Kidney epithelial cell (primary cell): ENCODE measurements at places on chromosomes 2 and 18.

GRCh38 chr2:43379494-43379893 is 153.1 kb upstream of the ZFP36L2 start:
- no peak for DNase-seq

DNA sequence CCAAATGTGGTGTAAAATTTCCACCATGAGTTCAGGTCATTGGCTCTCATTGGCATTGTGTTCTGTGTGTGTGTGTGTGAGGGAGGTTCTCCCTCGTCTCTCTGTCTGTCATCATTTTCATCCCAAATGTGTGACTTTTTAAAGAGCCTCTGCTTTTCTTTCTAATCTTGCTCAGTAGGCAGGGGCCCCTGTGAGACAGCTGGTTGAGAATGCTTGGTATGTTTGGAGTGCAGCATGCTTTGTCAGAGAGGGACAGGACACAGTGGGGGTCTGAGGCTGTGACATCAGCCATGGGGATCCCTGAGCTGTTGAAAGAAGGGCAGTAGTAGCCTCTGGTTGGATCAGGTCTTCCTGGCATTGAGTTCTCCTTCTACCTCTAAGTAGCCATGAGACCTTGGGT is 10.6 kb downstream of the PTPRM start:
- DNase-seq: peak; percentile 50

DNA sequence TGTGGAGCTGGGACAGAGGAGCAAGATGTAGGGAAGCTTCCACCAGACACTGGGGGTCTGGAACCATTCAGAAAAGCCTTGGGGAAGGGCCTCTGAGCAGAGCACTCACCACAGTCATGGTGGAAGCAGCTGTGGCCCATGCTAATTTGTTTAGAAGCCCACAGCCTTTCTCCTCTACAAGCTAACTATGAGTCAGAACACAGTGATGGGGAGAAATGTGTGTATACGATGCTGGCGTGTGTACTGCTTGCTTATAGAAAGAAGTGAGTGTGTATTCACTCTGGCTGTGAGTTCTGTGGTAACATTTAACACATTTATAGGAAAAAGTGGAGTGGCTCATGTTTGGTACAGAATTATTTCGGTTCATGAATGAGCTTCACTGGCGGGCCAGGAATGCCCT is 157.0 kb upstream of the ACAA2 start:
- no peak for DNase-seq

GRCh38 chr2:219220652-219221402 is 2.1 kb upstream of the ABCB6 start:
- DNase-seq: no peak

DNA sequence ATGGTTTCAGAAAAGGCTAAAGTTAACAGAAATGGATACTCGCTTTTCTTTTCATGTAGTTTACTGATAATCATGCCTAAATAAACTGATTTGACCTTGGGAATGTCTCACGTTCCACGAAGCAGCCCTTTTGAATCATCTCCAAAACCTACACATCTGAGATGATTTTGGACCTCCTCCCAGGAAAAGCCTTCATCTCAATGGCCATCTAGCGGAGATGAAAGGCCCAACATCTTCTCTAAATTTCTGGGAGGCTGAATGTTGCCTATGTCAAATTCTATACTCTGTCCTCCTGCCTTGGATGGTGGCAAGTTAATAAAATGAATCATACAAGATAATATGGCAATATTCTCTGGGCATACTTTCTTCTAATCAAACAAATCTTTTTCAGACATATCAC is 448.5 kb downstream of the ZEB2 start:
- DNase-seq: no peak

DNA sequence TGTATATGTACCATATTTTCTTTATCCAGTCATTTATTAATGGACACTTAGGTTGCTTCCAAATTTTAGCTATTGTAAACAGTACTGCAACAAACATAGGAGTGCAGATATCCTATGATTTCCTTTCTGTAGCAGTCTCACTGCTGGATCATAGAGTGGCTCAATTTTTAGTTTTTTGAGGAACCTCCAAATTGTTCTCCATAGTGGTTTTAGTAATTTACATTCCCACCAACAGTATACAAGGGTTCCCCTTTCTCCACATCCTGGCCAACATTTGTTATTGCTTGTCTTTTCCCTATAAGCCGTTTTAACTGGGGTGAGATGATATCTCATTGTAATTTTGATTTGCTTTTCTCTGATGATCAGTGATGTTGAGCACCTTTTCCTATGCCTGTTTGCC is 114.3 kb downstream of the TMEM17 start:
- no peak for DNase-seq

GRCh38 chr18:35000457-35000856 is 40.8 kb upstream of the MAPRE2 start:
- no peak for DNase-seq

DNA sequence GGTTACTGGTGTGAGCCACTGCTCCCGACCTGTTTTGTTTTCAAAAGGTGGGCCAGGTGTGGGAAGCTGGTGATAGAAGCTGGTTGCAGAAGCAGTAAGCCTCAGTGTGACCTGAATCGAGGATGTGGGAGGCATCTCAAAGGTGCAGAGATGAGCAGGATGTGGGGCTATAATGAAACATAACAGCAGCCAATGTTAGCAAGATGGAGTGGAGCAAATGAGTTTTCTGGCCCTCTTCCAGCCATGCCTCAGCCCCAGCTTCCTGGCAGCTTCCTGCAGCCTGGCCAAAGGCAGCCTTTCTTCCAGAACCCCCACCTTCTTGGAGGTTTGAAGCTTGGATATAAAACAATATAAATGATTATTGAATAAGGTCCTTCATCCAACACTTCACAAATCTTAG is 184.8 kb downstream of the NCK2 start:
- no peak for DNase-seq

DNA sequence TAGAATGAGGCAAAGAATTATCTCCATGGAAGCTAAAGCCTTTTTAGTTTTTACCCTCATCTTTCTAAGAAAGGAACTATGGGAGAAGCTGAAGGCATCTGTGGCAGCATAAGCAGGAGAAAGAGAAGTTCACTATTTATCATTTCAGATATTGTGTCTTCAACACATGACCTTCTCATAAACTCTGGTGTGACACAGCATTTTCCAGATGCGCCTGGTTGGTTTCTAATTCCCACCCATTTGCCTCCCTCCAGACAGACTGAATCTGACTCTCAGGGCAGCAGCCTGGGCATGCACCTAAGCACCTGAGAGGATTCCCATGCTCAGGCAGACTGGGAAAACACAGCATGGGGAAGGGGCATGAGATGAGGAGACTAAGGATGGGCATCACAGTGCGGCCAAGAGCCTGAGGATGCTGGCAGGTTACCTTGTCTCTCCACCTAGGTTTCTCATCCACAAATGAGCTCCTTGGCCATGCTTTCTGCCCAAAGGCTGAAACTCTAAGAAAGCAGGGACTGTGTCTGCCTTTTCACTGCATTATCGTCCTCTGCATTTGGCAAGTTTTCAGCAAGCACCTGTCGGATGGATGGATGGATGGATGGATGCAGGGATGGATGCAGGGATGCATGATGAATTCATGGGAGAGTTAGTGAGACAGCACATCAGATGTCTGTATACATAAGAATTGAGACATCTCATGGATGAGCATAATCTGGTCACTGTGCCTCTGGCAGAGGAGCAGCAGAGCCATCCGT is 28.8 kb upstream of the SULT1C4 start:
- DNase-seq: no peak

DNA sequence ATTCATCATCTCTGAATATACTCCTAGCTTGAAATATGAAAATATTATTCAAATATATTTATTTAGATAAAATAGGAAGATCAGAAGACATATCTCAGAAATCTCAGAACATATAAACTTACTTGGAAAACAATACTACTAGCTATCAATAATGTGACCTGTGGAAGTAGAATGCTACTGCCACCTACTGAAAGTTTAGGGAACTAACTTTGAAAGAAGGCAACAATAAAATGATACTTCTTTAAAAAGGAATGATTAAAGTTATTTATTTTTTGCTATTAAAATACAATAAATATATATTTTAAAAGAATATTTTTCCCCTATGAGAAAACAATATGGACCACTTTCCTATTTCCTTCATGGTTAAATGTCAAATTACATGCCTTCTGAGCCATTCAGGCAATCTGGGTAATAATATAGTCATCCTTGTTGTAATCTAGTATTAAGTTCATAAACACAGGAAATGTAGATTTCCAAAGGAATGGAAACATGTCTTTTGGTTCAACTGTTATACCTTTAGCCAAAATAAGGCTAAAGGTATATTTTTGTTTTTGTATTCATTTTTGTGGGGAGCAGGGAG is 26.0 kb downstream of the ACADL start:
- DNase-seq: no peak

DNA sequence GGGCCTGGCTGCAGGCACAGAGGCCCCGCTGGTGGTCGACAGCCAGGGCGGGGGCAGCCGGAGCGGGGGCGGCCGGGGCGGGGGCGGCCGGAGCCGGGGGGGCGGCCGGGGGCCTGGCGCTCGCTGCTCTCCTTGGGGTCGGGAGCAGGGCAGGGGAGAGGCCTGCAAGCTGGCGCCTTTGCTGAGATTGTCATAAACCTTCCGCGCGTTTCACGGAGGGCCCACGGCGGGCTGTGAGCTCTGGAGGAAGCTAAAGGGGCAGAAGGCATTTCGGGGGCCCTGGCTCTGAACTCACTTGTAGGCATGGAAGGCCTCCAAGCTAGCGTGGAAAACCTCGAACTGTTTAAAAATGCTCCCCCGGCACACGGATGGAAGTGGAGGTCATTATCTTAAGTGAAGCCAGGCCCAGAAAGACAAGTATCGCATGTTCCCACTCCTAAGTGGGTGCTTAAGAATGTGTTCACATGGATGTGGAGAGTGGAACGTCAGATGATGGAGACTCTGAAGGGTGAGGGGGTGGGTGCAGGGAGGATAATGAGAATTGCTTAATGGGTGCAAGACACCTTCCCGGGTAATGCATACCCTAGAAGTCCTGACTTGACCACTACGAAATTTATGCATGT is 629 bp downstream of the PRELID3A start:
- DNase-seq: no peak

DNA sequence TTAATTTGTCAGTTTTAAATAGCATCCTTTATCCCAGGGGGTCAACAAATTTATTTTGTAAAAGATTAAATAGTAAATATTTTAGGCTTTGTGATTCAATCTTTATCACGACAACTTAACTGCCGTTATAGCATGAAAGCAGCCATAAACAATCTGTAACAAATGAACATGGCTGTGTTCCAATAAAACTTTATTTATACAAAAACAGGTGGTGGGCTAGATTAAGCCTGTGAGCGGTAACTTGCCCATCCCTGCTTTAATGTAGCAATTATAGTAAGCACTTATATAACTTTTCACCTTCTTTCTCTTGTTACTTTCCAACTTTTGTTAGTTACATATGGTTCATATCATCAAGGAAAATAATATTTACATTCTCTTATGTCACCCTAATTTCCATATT is 121.9 kb downstream of the ATL2 start:
- DNase-seq: no peak
